NCI-H524 (cell line): ENCODE measurements at places on chromosomes 4 and X.

- no peak for DNase-seq
Measured at GRCh38 chr4:7389719-7390118, 45.0 kb downstream of the PSAPL1 start.

DNA sequence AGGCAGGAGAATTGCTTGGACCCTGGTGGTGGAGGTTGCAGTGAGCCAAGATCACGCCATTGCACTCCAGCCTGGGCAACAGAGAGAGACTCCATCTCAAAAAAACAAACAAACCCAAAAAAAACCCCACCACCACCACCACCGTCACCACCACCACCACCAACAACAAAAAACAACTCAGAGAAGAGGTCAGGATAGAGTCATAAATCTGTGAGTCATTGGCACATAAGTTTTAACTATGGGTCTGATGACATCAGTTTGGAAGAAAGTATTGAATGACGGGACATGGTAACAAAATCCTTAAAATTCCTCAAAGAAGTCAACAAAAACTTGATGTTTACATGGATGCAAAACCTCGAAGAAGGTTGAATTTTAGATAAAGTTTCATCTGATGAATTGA lies 288.0 kb upstream of the SFRP2 start:
- DNase-seq, result no peak

GRCh38 chr4:7691982-7692381 lies 247.7 kb downstream of the AFAP1 start:
- DNase-seq, result peak; percentile 75

GRCh38 chrX:134737061-134737460 lies 78.8 kb upstream of the PLAC1 start:
- peak; percentile 19 for DNase-seq
